NCI-H774 (cell line): ENCODE measurements at places on chromosomes 12 and 14.

GRCh38 chr14:22200977-22201605 lies 387.9 kb downstream of the DAD1 start:
- DNase-seq = no peak

- DNase-seq = no peak
Measured at GRCh38 chr12:131096681-131097181, 143.0 kb downstream of the ADGRD1 start.

DNA sequence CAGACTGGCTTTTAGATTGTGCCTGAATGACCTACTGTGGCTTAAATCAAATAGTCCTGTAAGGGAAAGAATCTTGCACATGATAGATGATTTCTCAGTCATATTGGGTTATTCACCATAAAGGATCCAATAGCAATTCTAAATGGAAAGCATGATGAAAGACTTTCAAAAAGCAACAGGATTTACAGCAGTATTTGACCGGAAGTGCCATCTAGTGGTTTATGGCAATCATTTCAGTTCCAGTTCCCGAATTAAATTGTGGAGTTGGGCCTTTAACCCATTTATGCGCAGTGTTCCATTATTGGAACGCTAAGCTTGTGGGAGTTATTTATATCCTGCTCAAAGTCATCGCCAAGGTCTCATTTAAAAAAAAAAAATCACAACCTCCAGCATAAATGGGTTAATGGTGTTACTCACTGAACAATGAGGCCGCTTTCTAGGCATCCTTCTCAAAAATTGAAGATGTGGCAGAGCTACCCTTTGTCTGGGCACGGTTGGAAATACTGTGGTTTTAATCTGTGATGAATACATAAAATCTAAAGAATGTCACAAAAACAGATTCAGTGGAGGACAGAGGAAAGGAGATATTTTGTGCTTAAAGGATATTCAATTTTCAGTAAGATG lies 60.8 kb upstream of the REP15 start:
- DNase-seq = no peak

- DNase-seq = no peak
Measured at GRCh38 chr12:80720516-80720915, 3.8 kb downstream of the MYF5 start.

GRCh38 chr14:103194256-103195045 lies 71.2 kb downstream of the TNFAIP2 start:
- DNase-seq = no peak

DNA sequence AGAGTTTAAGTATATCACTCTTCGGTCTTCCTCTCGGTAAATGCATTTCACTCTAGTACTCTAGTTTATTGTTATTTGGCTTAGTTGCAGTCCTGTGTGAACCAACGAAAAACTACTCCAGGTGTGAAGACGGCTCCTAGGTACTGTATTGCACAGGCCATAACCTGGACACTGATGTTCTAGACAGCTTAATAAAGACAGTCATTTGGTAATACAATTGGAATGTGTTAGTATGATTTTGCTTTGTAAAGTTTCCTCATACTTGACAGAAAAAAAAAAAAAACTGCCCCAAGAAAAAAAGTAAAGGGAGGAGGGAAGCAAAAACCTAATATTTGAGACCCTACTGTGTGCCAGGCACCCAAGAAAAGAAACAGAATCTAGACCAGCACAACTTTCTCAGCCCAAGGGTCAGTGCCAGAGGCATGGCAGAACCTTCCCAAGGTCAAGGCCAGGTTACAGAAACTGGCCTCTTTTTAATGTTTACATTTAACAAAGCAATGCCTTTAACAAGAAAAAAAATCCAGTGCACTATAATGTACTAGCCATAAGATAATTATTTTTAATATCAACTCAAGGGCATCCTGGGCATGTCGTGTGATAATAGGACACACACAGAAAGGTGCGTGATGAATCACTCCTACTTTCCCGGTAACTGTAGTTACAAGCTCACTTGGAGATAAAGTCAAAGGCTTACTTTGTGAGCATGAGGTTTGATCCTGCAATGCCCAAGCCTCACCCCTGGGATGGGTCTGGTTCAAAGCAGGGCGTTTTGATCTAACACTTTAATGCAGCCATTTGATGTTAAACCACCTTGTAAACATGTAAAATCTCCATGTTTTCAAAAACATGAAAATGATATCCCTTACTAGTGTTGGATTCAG lies 110.6 kb downstream of the BMP4 start:
- DNase-seq = no peak

DNA sequence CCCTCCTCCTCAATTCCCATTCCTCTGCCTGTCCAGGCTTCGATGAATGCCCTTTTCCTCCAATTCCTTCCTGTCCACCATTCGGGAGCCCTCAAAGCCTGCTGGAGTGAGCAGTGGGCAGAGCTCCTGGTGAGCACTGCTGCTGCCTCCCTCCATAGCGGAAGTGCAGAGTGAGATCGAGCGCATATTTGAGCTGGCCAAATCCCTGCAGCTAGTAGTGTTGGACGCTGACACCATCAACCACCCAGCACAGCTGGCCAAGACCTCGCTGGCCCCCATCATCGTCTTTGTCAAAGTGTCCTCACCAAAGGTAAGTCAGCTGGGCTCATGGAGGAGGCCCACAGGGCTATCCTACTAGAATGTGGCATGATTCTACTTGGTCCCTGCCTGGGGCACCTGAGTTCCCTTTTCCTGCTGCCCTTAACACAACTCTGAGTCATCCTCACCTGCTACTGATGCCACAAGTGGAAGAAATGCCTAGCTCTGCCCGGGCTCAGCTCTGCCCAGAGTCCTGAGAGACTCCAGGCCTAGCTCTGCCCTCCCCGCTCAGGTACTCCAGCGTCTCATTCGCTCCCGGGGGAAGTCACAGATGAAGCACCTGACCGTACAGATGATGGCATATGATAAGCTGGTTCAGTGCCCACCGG lies 8.0 kb downstream of the CACNB3 start:
- DNase-seq = no peak

DNA sequence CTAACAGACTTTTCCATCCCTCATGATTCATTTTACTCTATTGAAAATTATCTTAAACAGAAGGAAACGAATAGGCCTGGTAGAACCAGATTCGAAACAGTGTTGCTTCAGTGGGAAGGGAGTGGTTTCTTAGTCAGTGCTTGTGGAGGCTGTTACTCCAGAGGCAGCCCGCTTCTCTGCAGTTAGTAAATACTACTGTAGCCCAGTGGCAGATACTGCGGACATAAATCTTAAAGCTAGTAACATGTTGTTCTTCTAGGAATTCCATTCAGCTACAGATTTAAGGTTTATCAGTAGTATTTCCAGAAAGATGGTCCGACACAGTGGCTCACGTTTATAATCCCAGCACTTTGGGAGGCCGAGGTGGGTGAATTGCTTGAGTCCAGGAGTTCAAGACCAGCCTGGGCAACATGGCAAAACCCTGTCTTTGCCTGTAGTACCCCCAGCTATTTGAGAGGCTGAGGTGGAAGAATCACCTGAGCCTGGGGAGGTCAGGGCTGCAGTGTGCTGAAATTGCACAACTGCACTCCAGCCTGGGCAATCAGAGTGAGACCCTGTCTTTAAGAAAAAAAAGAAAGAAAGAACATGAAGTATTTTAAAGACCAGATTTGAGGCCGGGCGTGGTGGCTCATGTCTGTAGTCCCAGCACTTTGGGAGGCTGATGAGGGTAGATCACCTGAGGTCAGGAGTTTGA lies 45.9 kb downstream of the DIP2B start:
- no peak for DNase-seq
